Activated CD4-positive, alpha-beta T cell treated with anti-CD3 and anti-CD28 coated beads, Interleukin-2, Interleukin-6, amounts not matched to agents 100 ng/mL and 50 ng/mL, durations not matched to agents 16 hours and 8 hours (primary cell): ENCODE measurements at places on chromosomes 5 and 9.

DNA sequence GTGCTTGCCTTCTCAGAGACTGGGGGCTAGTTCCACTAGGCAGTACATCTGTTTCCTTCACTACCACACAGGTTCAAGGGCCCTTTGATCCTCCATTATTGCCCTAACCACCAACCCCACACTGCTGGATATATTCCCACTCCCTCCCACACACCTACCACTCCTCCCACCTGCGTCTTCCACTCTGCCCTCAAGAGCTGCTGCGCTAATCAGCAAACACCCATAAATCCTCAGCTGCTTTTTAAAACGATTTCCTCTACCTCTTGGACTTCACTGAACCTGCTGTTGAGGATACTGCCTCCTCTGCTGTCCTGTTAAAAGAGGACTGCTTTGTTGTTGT, 120.9 kb downstream of the MAPKAP1 start:
- no peak for DNase-seq

DNA sequence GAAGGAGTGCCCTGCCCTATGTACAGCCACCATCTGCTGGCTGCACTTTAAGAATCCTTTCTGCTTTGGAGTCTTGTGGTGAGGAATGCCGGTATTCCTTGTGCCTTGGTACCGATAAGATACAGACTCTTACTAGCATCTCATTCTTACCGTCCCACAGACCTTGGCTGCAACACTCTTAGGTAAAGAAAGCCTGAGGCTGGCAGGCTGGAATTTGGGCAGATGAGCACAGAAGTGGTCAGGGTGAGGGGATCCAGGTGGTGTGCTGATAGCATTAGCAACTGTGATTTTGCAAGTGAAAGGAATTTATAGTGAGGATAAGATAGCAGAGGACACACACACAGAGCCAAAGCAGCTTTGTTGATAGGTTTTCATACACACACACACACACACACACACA, 198.1 kb downstream of the ENC1 start:
- no peak for DNase-seq

GRCh38 chr5:128637031-128637430, 99.0 kb upstream of the FBN2 start:
- DNase-seq, result no peak

DNA sequence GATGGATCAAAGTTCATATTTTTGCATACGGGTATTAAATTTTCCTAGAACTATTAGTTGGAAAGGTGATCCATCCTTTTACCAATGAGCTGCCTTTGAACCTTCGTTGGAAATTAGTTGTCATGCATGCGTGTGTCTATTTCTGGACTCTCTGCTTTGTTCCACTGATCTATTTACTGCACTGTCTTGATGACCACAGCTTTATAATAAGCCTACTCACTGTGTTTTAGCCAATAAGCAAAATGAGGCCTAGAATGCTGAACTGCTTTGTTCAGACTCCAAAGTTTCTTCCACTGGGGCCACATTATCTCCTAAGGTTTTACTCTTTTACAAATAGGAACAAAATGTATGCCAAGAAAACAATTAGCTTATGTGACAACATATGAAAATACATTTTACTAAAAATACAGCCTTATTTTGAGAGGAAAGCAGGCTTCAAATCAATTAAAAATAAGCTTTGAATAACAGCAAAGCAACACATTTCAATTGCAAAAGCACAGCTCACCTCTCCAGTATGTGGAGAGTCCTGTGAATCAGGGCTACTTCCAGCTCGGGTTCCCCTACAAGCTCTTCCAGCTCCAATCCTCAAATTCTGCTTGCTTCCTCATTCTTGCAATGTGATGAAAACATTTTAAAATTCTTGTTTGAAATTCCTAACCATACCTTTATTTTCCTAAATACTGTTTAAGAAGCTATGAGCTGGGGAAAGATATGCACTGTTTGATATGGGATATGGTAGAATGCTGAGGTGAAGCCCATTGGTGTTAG, 72.0 kb downstream of the RETREG1 start:
- no peak for DNase-seq

DNA sequence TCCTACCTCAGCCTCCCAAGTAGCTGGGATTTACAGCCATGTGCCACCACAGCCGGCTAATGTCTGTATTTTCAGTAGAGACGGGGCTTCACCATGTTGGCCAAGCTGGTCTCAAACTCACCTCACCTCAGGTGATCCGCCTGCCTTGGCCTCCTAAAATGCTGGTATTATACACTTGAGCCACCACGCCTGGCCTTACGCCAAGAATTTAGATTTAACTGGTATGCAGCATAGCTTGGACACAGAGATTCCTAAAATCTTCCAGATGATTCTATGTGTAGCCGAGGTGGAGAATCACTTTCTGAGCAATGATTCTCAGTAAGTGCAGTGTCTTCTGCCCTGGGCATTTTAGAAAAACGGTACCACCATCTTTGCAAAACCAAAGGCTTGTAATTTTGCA, 74.1 kb downstream of the HABP4 start:
- no peak for DNase-seq

DNA sequence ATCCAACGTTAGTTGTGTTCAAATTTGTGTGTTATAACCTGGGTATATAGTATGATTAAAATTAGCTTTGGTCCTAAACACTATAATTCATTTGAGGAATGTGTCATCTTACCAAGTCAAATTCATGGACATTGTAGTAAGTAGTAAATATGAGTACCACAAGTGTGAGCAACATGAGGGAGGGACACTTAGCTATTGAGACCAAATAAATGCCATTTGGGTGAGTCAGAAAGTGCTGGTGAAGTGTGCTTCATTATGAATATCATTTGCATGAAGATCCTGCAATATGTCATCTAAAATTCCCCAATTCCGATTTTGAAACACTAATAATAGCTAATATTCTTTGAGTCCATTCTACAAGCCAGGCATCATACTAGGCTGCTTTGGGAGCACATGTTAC, 336.7 kb upstream of the KIF2A start:
- no peak for DNase-seq

- no peak for DNase-seq
These were observed 250.8 kb upstream of the EDIL3 start for GRCh38 chr5:84635235-84636055.

DNA sequence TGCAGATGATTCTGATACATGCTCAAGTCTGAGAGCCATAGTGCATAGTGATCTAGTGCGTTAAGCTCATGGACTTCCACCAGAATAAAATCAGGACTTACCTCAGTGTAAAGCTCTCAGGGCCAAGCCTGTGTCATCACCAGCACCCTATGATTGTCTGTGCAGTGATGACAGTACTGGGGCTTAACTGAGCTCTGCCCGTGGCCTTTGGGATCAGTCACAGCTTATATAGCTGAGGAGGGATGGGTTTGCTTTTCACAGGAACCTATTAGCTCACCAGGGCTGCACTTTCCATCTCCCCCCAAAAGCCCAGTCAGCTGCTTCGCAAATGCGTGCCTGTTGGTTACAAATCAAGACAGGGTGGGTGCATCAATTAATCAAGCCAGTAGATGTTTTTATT, 246.9 kb downstream of the NR3C1 start:
- no peak for DNase-seq

DNA sequence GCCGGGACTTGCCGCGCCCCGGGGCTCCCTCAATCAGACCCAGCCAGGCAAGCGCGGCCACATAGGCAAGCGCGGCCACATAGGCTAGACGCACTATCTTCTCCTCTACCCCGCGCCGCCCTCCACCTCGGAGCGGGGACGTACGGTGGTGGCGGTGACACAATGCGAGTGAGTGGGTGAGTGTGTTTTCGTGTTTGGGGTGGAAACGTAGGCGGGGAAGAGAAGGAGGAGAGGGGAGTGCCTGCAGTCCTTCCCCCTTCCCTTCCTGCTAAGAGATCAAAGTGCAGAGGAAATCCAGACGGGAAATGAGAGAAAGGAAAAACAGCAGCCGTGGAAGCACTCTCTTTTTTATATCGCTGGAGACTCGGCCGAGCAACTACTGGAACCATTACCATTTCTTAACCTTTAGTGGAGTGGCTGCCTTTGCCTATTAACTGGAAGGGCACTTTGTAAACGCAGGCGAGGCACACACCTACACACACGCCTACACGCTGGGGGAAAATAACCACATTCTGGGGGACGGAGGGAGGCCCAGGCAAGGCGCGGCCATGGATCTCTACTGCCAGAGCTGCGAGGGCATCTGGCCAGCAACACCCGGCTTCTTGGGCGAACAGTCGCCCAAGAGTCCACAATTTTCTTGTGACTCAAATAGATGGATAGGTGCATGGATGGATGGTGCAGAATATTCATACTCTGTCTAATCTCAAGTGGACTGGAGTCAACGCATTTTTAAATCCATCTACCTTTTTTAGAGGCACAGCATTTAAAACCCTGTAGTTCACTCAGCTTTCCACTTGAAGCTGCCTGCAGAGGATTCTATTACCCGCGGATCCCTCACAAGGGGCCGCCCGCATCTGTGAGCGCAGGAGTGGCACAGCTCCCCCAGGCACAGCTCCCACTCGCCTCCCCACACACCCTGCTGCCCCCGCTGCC, 2.1 kb downstream of the EDIL3 start:
- DNase-seq, result no peak

- no peak for DNase-seq
These were observed 72.5 kb upstream of the SAP30L start for GRCh38 chr5:154373326-154373725.

DNA sequence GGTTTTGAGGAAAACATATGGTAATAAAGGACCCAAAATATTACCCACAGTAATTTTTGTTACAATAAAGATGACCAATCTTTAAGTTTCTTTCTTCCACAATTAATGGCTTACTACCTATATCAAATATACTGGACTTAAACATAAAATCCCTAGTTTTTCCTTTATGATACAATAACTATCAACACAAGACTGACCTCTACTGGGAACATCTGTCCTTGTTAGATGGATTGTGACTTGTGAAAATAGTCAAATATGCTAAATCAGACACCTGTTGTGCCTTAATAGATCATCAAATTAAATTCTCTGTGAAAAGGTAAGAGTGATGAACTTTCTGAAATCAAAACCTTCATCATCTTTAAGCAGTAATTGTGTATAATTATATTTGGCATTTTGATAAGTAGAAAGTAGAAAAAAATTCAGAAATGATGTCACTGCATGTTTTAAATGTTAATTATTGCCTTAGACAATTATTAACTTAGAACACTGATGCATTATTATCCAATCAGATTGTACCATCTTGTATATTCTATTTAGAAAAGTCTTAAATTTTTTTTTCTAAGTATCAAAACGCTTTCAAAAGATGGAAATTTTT, 113.6 kb downstream of the DEPDC1B start:
- DNase-seq, result no peak

DNA sequence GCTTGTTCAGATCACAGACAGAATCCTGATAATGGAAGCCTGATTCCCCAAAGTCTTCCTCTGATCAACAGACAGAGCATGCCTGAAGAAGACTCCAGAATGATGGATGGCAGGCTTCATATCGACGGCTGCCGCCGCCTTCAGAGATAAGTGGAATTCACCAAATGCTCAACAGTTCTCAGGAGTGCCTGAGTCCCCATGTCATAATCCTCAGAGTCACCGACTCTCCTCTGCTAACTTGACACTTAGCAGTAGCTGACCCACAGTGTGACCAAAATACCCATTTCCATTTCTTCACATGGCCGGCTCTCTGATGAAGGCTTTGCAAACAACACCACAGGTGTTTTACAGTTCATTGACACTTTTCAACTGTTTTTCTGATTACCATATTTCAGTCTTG, 58.7 kb downstream of the PRDM6 start:
- no peak for DNase-seq

GRCh38 chr9:125405938-125406809, 144.5 kb downstream of the GAPVD1 start:
- DNase-seq, result no peak

GRCh38 chr9:127729522-127730256, 5.4 kb downstream of the TOR2A start:
- DNase-seq, result no peak

DNA sequence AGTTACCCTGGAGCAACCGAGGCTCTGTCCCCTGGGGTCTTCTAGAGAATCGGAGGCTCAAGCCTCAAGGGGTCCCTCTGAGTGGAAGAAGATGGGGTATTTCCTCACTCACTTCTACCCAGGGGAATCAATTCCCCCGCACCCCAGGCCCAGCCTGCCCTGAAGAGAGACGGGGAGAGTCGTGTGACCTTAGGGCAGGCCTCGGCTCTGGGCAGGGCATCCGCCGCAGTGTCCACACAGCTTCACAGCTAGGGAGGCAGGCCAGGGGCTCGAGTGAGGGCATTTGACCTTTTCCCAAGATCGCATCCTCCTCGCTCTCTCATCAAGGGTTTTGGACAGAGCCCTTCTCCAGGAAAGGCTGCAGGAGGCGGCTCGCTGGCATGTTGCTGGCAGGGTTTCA, 57.9 kb upstream of the CNOT6 start:
- DNase-seq, result no peak

DNA sequence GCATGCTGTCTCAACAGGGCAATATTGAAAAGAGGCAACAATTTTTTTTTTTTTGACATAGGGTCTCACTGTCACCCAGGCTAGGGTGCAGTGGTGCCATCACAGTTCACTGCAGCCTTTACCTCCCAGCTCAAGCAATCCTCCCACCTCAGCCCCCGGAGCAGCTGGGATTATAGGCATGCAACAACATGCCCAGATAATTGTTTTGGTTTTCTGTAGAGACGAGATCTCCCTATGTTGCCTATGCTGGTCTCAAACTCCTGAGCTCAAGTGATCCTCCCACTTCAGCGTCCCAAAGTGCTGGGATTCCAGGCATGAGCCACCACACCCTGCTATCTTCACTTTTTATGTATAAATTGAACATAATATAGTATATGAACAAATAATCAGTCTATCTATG, 47.6 kb downstream of the PRELID2 start:
- DNase-seq, result no peak

- no peak for DNase-seq
These were observed 49.1 kb upstream of the ANKRD55 start for GRCh38 chr5:56282216-56282615.

DNA sequence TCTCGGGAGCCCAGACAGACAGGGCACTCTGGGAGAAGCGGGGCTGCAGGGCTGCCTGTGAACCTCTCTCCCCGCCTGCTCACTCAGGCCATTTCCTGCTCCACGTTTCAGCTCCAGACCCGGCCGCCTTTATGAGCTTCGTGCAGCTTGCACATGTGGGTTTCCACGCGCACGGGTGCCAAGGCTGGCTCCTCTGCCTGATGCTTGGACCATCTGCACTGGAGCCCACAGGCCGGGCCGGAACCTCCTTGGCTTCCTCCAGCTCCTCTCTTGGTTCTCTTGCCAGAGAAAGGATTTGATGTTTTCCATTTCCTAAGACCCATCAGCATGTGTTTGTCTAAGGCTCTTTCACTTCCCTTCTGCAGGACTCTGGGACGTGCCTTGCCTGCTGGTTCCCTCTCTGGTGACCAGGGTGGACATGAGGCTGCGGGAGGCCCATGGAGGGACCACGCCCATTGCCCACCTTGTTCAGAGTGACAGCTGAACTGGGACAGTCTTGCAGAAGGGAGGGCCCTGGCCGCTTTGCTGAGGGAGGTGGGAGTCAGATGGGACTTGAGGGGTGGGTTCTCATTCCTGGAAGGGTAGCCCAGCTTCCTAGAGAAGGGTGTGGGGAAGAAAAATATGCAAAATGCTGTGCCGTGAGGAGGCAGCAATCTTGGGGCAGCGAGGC, 23.3 kb upstream of the COL5A1 start:
- DNase-seq, result no peak

GRCh38 chr5:61768692-61769281, 436.7 kb downstream of the ZSWIM6 start:
- peak; percentile 17 for DNase-seq
